Muscle of back (tissue), 13 donors: ENCODE measurements at places on chromosomes 13 and 19.
A peak's percentile ranks its signal among the peaks of the same experiment; 100 is the strongest.

DNA sequence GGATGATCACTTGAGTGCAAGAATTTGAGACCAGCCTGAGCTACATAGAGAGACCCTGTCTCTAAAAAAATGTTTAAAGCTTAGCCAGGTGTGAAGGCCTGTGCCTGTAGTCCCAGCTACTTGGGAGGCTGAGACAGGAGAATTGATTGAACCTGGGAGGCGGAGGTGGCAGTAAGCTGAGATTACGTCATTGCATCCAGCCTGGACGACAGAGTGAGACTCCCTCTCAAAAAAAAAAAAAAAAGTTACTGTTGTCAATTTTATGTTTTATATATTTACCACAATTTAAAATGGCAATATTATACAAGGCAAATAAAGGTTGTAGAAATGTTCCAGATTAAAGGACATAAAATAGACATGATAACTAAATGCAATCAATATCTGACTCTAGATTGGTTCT, 29.2 kb downstream of the WDR87 start:
- DNase-seq: no peak

DNA sequence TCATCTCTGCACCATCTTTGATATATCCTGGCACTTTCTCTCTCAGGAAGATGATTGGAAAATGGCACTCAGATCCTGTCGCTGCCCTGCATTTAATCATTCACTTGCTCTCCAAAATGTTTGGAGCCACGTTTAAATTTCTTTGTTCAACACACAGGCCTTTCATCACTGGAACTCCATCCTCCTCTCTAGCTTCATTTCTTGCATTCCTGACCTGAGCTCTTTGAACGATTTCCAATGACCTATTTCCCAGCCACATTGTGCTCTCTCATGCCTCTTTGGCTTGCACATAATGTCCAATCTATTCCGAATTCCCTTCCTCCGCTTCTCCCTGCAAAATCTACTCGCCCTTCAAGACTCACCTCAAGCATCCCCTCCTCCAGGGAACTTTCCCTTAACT, 287.4 kb upstream of the NBEA start:
- peak; percentile 35 for DNase-seq

DNA sequence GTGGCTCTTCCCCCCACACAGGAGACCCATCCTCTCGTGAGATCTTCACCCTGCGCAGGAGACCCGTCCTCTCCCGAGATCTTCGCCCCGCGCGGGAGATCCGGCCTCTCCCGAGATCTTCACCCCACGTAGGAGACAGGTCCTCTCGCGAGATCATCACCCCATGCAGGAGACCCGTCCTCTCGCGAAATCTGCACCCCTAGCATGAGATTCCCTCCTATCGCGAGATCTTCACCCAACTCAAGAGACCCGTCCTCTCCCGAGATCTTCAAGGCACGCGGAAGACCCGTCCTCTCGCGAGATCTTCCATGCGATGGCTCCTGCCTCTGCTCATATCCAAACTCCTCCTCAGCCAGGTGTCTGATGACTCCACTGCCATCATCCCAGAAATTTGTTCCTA, 24.3 kb downstream of the LAIR2 start:
- DNase-seq: no peak

DNA sequence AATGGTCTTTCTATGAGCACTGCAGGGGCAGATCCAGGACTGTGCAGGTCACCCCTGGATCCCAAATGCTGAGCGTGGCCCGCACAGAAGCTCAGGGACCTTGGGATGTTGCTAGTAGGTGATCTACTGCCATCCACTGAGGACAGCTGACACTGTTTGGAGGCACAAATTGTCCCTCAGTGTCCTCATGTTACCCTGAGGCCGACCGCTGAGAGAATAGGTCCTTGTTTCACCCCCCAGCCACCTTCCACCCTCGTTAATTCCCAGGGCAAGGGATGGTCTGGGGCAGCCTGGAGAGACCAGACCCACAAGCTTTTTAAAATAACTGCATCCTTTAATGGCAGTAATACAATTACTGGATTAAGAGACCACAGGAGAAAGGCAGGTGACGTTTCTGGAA, 15.4 kb upstream of the TMEM160 start:
- no peak for DNase-seq

GRCh38 chr13:69044629-69045028, 1063.0 kb upstream of the ATXN8OS start:
- no peak for DNase-seq

GRCh38 chr13:114145256-114145655, 12.8 kb upstream of the RASA3 start:
- no peak for DNase-seq

- no peak for DNase-seq
Measured at GRCh38 chr13:21149568-21149967, 26.8 kb downstream of the SKA3 start.

- no peak for DNase-seq
Measured at GRCh38 chr19:29450306-29450705, 75.5 kb upstream of the VSTM2B start.

DNA sequence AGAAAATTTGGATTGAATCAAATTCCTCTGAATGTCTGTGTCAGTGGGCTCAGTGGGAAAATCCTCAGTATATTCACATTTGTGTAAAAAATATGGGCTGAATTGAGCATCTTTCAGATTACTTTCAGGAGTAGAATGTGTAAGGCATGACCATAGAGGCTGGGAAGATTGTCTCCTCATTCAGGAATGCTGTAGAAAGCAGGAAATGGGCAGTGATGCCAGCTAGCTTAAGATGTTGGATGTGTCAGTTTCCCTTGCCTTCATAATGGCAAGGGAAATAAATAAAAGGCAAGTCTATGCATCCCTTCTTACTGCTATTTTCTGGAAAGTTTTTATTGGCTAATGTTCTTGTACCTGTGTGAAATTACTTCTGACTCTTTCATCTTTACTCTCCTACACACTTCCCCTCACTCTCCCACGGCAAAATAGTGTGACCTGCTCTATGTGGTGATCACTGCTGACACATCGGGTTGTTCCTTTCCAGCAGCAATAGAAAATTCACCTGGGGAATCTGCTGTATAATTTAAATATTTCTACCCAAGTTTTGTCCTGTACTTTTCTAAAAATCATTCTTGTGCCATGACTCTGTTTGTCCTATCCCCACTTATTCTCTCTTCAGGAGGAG, 103.2 kb downstream of the LMO7 start:
- no peak for DNase-seq

DNA sequence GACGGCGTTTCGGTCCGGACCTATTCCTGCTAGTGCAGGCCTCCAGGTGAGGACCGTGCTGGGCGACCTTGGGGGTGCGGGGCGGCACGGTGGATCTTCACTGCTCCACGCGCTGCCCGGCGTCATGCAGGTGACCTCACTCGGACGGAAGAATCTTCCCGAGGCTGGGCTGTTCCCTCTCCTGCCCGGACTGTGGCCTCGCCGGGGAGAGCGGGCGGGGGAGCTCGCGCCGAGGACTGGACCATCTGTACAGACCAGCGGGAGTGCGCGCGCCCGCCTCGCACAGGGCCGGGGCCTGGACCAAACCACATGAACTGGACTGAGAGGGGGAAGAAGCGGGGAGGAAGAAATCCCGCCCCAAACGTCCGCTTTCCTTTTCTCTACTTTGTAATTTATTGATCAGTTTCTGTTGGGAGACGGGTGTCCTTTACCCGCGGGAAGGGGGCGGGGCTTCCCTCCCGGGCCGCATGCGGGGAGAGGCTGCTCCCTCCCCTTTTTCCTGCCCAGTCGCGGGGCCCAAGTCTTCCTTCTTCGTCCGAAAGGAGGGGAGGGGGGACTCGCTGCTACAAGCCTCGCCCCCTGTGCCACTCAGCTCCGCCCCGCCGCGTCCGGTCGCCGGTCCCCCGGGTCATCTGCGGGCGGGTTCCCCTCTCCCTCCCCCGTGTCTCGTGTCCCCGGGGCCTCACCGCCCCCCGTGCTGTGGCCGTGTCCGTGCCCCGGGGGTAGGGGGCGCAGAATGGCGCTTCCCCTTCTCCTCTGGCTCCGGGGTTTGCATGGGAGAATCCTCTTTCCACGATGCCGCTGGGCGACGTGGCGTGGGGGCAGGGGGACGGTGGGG, 4.9 kb downstream of the HRC start:
- peak; percentile 98 for DNase-seq

GRCh38 chr13:101681834-101682233, 229.4 kb downstream of the ITGBL1 start:
- DNase-seq: no peak

GRCh38 chr19:29171525-29171924, 41.4 kb downstream of the UQCRFS1 start:
- no peak for DNase-seq

DNA sequence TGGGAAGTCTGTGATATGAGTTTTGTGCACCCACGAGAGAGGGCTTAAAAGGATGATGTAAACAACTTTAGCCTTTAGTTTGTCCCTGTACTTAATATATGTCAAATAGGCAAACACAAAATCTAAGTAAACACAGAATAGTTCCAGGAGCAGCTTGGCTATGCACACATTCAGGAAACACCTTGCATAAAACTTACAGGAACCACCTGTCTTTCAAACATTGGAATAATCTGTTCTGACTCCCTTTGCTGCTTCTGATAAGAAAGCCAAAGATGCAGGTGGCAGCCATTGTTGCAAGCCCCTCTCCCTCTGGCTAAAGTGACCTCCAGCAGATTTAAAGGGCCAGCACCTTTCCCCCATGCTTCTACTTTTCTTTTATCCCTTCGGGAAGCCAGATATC, 4.7 kb downstream of the EEF1AKMT1 start:
- DNase-seq: no peak
